C1 segment of cervical spinal cord (tissue), 14 donors: ENCODE measurements at places on chromosomes 1 and 21.

- no peak for DNase-seq
These were observed 78.9 kb upstream of the PUM1 start for GRCh38 chr1:31144442-31144841.

DNA sequence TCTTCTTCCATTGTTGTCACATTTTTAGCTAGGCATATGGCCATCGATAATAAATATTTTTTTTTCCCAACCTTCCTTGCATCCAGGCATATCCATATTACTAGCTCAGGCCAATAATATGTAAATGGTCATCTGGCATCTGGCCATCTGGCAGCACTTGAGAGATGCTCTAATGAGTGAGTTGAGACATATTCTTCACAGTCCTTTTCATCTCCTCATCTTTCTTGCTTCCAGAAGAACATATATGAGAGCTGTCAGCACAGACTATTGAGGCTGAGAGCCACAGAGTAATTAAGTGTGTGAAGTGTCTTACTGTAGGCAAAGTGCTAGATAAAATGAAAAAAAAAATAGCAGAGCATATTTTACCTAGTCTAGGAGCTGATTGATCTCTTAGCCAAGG is 628.4 kb upstream of the TMPRSS15 start:
- no peak for DNase-seq

DNA sequence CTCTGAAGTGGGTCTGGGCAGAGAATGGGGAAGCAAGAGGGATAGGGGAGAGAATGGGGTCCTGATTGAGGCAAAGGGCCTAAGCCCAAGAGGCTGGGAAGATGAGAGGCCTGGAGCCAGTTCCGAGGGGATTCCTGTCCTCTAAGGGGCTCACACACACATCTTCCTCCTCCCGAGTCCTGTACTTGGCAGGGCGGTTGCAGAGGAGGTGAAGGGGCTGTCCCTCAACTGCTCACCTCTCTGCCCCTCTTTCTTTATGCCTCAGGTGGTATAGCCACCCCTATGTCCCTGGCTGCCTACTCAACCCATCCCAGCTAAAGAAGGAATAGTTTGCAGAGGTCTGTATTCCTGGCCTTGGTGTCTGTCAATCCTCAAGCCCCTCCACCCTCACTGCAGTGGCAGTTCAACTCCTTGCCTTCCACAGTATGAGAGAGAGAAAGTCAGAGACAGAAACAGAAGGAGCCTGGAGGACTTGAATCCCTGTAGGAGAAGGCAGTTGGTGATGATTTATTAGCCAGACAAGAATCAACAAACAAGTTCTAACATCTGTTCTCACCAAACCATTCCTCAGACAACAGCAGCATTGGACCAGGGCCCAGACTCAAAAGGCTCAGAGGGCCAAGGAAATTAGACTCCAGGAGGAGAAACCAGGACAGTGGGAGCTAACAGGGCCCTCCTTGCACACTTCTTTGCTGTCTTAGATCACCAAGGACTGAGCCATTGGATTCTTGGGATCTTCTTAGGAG is 10.7 kb downstream of the SH2D2A start:
- no peak for DNase-seq

DNA sequence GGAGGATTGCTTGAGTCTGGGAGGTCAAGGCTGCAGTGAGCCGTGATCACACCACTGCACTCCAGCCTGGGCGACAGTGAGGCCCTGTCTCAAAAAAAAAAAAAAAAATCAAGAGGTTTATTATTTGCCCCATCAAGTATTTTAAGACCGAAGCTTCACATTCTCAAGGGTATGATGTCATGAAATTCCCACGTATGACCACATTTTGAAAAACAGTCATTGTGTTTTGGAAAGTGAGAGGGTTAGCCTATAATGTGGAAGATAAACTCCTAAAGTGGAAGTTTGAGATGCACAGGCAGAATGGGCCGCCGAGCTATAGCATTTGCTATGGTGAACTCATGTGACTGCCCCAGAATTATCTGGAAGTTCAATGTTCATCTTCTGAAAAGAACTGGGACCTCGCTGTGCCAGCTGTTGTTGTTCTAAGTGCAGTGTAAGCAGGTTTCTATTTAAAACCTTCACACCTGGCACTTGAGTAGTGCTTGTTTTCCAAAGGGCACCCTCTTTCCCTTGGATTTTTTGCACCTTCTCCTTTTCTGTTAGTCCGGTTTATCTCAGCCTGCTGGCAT is 96.9 kb upstream of the SLC25A33 start:
- DNase-seq, result no peak

GRCh38 chr1:59557549-59557885 is 257.2 kb upstream of the HOOK1 start:
- DNase-seq, result no peak

DNA sequence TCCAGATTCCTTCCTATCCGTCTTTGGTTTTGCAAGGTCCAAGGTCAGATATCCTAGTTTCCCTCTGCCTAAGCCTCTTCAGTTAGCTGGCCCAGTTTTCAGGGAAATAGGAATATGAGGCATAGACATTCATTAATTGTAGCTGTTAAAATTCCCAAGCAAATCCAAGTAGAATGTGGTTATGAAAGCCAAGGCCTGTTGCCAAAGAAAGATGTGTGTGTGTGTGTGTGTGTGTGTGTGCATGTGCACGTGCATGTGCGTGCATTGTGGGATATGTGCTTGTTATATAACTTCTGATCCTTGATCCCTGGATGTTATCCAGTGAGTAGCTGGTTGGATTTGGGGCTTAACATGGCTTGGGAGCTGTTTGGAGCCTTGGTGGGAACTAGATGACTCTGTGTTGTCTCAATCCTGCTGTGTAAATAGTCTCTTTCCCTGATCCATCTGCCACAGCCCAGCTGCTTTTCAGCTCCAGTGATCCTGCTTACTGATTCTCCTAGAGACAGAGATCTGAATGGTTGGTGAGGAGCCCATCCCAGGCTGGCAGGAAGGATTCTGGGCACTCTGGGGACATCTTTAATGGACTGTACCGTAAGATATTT is 70.6 kb upstream of the GCLM start:
- DNase-seq, result no peak

DNA sequence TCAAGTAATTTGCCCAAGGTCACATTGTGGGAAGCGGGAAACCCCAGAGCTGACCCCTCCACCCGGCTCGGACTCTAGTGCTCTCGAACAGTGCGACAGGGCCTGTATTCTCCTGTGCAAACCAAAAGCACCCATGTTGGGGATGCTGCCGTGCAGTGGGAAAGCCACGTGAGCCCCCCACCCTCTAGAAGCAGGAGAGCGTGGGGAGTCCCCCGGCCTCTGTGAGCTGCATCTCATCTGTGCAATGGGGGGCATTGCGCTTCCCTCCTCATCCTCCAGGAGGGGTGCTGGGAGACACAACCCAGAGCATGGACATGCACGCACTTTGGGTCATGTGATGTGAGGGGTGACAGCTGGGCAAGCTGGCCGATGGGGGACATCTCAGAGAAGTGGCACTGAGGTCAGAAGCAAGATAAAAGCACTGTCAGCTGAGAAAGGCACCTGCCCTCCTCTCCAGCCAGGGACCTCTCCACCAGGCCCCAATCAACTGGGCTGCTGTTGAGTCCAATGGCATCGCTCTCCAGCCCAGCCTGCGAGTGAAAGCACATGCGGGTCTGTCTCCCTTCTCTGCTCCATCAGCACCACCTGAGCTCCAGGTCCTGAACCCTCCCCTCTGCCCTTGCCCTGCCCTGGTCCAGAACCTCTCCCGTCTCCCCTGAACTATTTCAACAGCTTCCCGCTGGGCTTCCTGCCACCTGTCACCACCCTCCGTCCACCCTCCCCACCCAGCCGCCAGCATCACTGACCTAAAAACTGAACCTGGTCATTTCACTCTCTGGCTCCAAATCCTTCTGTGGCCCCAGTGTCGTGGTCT is 76.4 kb upstream of the IFFO2 start:
- no peak for DNase-seq

DNA sequence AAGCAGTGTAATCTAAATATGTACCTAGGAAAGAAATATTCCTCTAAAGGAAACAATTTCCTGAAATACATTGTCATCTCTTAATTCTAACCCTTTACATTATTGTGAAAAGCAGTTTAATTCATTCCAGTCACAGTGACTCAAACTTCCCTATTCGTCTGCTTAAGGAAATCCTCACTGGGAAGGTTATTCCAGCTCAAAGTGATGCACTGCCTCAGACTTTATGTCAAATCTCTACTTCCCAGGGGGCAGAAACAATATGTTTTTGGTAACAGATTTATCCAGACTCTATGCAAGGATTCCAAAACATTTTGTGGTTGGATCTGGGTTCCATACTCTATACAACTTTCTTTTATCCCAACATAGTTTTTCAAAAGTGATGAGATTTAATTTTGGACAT is 145.2 kb downstream of the NTMT2 start:
- DNase-seq, result no peak

DNA sequence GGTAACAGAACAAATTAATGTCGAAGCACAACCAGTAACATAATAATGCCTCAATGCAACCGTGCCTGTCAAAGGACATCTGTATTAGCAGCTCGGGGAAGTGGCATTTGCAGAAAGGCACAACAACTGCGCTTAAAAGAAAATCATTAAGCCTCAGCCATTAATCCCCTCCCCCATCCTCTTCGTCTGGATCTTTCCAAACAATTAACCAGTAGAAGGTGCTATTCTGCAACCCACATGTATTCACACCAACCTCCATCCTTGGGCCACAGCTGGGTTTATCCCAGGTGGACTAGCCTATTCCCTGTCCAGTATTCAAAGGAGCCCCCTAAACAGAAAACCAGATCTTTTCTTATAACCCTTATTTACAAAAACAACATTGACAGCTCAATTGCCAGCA is 2.6 kb downstream of the RERE start:
- DNase-seq, result no peak

GRCh38 chr1:118201524-118201923 is 16.5 kb upstream of the SPAG17 start:
- no peak for DNase-seq

DNA sequence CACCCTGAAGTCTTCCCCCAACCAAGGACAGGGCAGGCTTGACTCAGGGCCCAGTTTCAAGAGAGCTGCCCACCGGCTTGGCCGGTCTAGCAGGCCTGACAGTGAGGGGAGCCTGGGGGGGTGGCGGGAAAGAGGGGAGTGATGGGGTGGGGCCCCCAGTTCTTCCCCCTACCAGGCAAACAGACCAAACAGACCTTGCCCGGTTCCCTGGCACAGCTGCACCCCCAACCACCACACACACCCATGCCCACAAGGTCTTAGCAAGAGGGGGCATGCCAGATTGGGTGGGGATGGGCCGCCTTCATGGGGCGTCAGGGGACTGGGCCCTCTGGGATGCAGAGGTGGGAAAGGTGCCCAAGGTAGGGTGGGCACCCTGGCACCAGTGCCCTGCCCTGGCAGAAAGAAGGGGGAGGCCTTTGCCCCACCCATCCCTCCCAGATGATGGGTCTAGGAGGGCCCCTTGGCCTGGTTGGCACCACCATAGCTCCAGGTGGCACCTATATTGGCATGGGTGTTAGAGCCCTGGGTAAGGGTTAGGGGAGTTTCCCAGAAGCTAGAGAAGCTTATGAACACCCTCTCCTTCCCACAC is 8.9 kb downstream of the ZBTB7B start:
- no peak for DNase-seq

DNA sequence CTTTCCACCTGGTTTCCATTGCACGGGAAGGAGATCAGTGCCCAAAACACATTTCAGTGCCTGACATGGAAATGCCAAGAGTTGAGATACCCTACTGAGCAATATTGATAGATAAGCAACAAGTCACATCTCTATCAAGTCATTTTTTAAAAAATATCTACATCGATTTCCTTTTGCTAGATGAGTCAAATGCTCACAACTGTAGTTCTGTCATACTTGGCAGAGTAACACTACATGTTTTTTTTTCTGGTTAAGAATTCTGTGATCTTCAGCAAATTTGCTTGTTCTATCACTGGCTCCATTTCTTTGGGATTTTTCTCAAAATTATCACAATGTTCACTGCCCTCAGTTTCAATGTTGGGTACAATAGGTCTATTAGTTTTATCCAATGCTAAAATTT is 145.4 kb downstream of the ZC3H11B start:
- no peak for DNase-seq

DNA sequence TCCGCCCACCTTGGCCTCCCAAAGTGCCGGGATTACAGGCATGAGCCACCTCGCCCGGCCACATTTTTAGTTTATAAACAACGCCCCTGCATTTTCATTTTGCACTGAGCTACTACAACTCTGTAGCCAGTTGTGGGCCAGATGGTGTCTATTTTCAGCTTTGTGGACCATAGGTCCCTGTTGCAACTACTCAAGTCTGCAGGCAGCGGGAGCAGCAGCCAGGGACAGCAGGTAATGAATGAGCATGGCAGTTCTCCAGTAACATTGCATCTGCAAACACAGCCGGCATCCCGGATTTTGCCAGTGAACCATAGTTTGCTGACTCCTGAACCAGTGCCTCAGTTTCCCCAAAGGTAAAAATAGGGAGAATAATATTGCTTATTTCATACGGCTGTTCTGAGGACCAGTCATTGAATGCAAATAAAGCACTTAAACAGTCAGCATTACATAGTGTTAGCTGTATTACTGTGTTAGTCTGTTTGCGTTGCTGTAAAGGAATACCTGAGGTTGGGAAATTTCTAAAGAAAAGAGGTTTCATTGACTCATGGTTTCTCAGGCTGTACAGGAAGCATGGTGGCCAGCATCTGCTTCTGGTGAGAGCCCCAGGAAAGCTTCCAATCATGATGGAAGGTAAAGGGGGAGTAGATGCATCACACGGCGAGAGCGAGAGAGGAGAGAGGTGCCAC is 65.5 kb upstream of the SLC45A1 start:
- no peak for DNase-seq

GRCh38 chr1:38464071-38464661 is 395.4 kb downstream of the RRAGC start:
- DNase-seq, result no peak

DNA sequence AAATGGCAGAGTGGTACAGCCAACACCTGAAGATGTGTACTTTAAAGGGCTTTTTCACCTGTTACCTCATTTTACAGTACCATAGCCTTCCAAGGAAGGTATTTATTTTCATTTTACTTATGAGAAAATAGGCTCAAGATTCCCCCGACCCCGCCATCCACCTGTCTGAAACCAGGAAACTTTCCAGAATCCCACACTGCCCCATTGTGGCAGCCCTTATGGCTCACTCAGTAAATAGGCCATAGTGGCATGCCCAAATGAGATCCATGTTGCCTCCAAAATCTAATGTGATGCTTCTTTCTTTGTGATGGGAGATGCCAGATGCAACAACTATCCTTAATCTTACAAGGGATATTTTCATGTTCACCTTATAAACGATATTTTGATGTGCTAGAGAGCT is 97.8 kb downstream of the EBNA1BP2 start:
- DNase-seq, result no peak
